ENCODE measurements at places on chromosomes 11 and 22.

DNA sequence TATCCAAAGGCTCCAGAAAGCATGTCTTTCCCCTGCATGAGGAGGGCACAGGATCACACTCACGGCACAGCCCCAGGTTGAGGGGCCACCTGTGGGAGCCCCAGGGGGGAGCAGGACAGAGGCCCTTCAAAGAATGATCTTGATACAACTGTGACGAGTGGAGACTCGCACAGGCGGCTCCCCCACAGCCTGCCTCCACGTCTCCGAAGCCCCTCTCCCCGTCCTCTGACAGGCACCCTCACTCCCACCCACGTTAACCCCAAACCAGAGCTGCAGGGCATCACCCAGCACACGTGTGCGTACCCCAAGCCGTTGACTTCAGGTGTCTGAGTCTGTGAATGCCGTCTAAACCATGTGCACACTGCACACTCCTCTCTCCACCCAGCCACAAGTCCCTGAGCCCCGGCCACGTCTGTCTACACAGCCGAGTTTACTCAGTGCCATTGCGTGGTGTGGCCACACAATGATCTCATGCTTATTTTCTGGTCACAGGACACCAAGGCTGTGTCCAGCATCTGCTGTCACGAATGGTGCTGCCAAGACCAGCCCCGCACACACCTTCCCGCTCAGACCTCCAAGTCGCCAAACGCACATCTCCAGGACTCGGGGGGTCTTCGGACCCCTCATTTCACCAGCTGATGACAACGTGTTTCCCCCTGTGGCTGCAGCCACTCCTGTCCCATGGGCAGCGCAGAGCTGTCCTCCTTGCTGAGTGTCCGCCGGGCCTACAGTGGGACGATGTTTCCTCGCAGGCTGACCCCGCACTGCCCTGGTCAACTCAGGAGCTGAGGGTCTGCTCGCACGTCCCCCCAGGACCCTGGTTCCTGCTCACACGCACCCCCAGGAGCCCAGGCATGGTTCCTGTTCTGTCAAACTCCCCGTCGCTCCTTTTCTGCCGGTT lies 251.2 kb downstream of the BRD1 start:
- no peak for DNase-seq

GRCh38 chr11:102214623-102215022 lies 102.7 kb upstream of the BIRC3 start:
- no peak for DNase-seq

DNA sequence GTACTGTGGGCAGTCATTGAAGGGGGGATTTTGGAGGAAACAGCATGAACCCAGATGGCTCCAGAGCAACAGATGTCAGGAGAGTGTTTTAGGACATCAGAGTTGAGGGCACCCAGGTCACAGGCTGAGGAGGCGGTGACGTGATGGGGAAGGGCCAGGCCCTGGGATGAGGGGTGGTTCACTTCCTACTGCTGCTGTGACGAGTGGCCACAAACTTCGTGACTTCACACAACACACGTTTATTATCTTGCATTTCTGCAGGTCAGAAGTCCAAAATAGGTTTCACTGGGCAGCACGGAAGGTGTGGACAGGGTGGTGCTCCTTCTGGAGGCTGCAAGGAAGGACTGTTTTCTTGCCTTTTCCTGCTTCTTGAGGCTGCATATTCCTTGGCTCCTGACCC lies 77.7 kb upstream of the RAB1B start:
- DNase-seq = no peak

DNA sequence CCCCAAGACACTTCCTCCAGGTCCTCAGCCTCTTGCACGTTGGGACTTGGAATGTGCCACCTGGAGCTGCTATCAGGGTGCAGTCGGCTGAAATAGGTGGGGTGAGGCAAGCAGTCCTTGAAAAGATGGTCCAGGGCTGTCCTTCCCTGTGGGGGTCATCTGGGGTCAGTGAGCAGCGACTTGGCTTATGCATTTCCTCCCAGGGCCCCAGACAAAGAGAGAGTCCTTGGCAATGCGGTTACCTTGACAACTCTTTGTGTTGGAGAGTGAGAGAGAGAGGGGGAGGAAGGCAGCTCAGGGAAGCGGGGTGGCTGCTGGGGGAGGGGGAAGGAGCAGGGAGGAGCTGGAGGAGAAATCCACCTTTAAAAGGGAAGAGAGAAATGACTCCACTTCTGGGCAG lies 93.8 kb downstream of the MIAT start:
- DNase-seq = no peak

GRCh38 chr22:20405931-20406685 lies 12.2 kb downstream of the ZNF74 start:
- DNase-seq = no peak

DNA sequence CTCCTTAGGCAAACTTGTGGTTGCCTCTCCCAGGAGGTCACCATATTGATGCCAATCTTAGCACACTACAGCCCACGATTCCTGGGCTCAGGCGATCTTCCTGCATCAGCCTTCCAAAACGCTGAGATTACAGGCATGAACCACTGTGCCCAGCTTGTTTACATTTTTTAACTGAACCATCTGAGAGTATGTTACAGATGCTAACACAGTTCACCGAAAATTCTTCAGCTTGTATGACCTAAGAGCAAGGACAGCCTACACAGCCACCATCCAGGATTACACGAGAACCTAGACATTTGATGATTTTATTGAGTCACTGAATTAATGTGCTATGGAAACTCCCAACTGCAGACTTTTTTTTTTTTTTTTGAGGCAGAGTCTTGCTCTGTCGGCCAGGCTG lies 5.8 kb upstream of the LGALS1 start:
- DNase-seq = no peak

DNA sequence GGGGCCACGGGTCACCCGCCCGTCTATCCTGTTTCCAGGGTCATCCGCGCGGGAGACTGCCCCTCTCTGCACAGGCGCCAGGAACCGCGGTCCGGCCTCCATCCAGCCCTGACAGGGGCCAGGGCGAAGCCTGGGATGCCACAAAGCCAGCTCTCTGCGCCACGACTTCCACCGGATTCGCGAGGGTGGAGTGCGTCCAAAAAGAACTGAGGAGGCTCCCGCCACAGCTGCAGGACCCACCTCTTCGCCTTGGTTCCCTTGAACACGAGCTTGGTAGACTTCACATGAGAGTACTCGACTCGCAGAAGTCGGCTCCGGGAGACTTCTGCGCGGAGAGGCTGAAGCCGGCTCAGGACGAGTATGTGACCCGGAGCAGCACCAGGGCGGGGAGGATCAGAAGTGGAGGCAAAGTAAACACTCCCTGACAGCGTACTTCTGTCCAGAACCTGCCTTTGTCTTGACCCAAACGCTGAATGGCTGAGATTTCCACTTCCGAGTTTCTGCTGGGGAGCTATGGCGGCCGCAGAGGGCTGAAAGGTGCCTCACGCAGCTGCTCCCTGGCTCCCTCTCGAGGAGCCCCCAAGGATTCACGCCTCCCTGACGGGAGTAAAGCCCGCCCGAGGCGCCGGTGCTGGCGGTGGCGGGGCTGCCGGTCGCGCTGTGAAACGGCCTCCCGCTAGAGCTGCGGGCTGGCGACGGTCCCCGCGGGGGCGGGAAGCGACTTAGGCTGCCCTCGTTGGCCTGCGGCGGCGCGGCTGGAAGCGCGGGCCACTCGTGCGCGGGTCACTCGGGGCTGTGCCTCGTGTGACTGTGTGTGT lies 4566.7 kb upstream of the OR11H1 start:
- DNase-seq = no peak

GRCh38 chr22:38554281-38554680 lies 15.7 kb downstream of the DMC1 start:
- DNase-seq = no peak

Data from activated T-helper 1 cell treated with Interleukin-2 at 50 U/mL for 16 hours (primary cell).